Activated T-helper 1 cell treated with anti-CD3 and anti-CD28 coated beads, Interleukin-2, amount 50 U/mL, for 16 hours (primary cell): ENCODE measurements at places on chromosomes 1 and 21.

DNA sequence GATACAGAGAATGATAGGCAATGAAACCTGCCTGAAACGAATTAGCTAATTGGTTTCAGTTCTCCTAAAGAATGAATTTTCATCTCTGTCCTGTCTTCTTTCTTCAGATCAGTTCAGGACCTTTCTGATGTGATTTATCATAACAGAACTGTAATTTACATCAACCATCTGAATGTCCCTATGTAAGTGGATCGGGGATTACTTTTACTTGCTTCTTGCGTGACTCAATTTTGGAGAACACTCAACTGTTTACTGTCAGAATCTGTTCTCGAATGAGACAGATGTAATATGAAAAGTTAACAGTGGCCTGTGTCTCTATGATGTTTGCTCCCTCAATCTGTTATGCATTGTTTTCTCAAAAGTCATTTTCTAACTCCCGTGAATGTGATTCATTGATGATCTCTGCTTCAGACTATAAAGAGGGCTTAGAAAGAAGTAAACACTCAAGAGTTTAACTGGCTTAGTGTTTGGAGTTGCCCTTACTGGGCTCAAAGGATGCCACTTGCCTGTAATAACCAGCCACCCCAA lies 111.0 kb downstream of the GABPA start:
- no peak for DNase-seq

GRCh38 chr1:116498789-116499628 lies 71.8 kb downstream of the CD58 start:
- DNase-seq = no peak

DNA sequence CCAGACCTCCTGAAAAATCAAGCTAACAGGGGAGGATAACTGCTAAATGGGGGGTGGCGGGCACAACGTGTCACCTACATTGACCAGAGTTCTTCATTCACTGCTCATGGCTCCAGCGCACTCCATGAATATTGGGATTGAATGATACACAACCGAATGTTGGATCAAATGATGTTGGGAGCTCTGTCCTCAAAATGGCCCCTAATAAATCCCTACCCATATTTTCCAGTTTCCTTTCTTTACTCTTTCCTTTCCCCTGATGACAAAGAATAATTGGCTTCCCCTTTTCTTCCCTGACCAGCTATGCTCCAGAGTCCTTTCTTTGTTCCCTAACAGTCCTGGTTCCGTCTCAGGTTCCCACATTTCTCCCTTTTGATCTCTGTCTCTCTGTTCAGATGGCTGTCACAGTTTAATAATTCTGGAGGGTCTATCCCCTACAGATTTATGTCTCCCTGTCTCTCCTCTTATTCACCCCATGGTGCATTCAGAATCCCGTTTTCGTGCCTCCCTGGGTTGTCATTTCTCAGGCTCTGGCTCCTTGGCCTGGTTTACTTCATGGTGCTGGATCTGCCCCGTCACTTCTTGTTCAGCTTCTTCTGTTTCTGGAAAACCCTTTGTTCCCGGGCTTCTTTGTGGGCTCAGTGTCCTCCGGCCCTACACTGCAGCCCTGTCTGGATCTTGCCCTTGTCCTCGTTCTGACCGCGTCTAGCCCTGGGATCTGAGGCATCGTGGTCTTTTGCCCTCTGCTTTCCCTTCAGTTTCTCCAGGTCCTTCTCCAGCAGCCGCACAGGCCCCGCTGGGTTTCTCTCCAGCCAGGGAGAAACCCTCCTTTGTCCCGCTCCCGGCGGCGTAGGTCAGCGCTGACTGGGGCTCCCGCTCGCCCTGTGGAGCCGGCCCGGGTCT lies 78.3 kb downstream of the NDUFS5 start:
- DNase-seq = no peak

- DNase-seq = peak; percentile 24
Measured at GRCh38 chr1:156910309-156910782, 10.1 kb upstream of the LRRC71 start.

DNA sequence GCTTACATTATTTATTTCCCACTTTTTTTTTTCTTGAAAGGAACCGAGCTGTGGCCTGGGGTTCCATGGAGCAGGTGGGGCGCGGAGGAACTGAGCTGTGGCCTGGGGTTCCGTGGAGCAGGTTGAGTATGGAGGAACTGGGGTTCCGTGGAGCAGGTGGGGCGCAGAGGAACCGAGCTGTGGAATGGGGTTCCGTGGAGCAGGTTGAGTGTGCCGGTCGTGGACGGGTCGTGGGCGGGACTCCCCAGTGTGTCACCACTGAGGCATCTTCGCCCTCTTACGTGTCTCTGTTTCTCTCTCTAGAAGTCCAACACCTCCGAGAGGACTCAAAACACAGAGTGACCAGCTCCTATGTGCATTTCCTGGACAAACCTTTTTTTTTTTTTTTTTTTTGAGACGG lies 1.2 kb upstream of the SCNN1D start:
- DNase-seq = no peak

DNA sequence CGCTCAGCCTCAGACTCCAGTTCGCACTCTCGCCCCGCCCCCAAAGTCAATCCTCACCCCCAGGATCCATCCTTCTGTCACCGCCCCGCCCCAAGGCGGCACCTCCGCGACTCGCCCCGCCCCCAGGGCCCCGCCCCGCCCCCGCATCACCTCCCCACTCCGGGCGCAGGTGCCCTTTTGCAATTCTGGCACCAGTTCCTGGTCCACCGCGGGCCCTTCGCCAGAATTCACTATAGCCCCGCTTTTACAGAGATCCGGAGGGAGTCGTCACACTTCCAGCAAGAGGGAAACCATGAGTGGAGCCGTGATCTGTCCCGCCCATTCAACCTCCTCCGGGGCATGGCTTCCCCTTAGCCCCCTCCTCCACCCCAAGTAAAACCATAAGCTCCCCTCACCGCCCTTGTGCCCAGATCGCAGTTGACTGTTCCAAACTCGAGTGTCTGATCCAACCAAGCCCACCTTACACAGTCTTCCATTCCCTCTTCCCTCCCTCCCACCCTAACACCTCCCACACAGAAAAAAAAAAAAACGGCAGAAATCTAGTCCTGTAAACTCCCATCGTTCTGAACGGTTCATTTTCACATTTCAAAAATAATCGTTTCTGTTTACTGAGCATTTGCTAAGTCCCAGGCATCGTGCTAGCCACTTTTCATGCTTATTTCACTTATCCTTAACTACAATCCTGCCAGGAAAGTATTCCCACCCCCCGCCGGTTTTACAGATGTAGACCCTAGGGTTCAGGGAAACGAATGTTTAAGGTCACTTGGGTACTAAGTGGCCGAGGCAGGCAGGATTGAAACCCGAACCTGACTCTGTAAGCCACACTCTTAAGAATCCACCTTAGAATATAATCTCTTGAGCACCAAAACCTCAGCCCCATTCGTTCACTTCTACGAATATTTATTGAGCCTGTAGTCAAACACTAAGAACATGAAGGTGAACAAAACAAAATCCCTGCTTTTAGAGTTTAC lies 1.3 kb upstream of the DNAJC16 start:
- no peak for DNase-seq

GRCh38 chr1:184755226-184756065 lies 788 bp upstream of the EDEM3 start:
- DNase-seq = no peak
